Stimulated activated CD8-positive, alpha-beta memory T cell treated with anti-CD3 and anti-CD28 coated beads, Interleukin-7, amount 100 ng/mL, for 48 hours (primary cell): ENCODE measurements at places on chromosomes 1 and 21.

DNA sequence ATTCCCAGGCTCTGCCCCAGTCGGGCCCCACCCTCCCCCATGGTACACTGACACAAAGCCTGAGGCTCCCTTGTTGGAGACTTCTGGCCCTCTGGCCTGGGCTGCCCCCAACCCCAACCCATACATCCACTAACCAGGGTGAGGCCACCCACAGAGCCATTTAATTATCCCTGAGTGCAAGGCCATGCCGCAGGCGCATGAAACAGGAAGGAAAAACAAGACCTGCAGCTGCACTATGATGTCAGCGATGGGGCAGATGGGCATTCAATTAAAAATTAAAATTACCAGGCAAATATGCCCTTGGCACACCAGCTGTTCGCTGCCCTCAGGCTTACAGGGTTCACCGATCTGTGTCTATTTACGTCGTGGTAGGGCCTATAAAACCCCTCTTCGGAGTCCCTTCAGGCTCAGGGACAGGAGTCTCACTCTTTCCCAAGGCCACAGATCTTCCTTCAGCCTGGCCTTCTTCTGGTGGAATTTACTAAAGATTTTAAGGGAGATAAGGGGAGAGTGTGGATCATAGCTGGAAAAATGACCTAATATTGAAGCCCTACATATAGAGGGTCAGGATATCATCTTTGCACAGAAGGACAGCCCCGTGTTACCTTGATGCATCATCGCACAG lies 29.6 kb upstream of the RGS16 start:
- DNase-seq = no peak

DNA sequence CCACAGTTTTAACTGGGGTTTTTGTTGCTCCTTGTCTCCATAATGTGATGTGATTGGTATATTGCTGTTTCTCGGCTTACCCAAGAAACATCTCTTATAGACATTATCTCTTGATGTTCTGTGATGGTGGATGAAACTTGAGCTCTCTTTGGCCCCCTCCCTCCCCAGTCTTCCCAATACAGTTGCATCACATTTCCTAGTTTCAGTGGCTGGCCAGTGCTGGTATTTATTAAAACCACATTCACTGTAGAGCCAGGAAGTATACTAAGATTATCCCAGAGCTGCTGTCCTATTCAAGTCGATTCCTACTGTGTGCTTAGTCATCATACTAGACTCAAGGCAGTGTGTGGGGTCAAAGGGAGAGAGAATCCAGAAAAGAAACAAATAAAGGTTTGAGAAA lies 244.4 kb downstream of the KAZN start:
- DNase-seq = no peak

- DNase-seq = no peak
Measured at GRCh38 chr1:228338521-228339051, 68.0 kb downstream of the TRIM11 start.

DNA sequence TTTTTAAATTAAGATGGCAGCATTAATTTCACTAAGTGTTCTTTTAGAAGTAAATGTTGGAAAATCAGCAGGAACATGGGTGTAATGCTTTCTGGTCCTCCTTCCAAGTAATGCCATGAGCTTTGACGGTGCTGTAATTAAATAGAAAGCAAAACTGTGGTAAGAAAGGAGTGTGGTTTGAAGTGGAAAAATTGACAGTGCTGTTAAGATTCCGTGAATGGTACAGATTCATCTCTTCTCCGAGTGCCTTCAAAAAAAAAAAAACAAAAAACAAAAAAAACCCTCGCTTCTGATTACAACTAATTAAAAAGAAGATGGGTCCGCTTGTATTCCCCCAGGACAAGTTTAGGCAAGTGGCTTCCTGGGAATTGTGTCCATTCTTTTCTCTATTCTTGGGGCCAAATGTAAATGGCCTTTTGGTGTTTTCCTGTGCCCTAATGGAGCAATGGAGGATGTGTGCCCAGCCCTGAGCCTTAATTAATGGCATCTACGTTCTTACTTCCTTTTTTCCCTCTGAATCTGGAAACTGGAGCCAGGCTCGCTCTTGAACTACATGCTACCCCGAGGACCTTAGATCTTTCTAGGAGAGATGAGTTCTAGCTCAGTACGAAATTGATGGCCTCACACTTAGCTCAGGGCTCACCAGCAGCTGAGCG lies 5.1 kb downstream of the LMO4 start:
- no peak for DNase-seq

GRCh38 chr1:23098463-23099170 lies 70.0 kb downstream of the LUZP1 start:
- DNase-seq = peak; percentile 18

DNA sequence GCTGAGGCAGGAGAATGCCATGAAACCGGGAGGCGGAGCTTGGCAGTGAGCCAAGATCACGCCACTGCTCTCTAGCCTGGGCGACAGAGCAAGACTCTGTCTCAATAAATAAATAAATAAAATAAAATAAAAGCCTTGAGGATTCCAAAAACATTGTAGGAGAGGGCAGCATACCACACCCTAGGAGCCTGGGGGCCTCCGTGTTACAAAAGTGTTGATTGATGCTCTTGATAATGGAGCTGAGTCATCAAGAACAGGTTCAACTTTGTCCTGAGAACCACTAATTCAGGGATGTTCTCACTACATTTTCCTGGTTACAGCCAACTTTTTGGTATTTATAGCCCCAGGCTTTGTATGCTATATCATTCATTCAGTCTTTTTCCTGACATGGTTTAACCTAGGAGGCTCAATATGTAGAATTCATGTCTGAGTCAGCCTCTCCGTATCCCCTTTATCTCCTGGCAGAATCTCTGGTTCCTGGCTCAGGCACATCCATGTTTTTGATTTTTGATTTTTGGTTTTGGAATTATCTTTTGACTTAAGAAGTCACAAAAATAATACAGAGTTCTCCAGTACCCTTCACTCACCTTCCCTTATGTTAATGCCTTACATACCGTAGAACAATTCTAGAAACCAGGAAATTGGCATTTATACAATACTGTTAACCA lies 69.4 kb downstream of the LRRC8D start:
- no peak for DNase-seq

DNA sequence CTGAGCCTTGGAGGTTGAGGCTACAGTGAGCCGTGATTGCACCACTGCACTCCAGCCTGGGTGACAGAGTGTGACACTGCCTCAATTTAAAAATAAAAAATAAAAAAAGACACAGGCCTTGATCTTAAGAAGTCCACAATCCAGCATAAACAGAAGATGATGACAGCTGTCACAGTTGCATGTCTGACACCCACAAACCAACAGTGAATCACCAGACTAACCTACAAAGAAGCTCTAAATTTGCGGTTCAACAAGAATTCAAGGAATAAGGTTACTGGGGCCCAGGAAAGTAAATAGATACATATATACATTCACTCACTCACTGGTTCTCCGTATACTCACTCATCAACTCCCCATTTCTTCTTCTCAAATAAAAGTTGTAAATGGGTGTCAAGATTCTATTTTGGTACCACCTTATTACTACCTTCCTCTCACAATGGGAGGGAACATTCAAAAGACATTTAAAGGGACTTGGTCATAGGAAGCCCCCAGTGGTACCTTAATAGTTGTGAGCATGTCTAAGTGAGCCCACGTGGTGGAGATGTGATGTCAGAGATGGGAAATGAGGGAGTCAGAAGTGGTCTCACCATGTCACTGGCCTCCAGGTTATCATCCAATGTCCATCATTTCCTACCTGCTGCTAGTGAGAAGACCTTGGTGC lies 66.9 kb upstream of the PRDX6 start:
- no peak for DNase-seq

- DNase-seq = peak; percentile 69
Measured at GRCh38 chr1:203287109-203287893, 18.0 kb upstream of the BTG2 start.

DNA sequence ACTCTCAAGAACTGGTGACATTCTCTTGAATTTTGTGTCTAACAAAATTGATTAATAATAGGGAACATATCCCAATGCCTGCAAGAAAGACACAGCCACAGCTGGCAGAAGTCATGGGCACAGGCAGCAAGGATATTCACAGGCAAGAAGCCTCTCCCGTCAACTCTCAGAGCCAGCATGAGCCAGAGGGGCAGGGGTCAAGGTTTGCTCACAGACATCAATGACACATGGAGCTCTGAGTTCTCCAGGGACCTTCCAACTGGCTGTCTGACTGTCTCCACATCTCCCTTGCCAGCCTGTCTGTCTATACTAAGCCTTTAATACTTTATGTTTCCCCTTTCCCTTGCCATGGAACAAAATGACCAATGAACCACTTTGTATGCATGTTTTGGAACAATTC lies 101.5 kb upstream of the RAB4A start:
- no peak for DNase-seq

DNA sequence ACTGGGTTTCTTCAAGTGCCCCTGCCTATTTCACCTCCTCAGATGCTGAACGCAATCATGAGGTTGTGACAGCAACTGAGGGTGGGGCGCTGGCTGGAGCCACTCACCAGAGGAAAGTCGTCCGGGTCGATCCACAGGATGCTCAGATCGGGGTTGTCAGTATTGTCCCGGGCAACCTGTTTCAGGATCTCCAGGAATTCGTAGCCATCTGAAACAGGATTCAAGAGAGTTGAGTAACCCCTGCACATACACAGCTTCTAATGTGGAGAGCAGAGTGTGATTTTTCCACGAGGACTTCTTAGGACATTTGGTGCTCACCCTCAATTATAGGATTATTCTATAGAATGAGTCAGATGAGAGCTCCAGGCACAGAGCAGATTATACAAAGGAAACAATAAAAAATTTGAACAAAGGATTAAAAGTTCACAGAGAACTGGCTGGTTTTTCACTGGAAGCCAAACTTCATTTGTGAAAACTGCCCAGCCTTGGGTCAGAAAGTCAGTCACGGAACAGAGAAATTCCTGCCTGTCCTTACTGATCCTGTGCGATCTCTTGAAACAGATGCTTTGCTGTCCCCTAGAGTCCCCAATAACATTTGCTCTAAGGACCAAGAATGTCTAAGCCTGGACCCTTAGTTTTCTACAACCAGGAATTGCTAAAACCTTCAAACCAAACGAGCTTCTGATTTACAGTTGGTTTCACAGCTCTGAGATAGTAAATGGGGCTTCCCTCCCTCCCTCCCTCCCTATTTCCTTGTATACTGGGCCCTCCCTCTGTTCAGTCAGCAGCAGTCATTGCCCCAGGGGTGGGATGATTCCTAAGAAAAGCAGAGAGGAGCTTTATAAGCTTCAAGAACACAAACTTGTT lies 63.2 kb downstream of the CASQ2 start:
- no peak for DNase-seq

DNA sequence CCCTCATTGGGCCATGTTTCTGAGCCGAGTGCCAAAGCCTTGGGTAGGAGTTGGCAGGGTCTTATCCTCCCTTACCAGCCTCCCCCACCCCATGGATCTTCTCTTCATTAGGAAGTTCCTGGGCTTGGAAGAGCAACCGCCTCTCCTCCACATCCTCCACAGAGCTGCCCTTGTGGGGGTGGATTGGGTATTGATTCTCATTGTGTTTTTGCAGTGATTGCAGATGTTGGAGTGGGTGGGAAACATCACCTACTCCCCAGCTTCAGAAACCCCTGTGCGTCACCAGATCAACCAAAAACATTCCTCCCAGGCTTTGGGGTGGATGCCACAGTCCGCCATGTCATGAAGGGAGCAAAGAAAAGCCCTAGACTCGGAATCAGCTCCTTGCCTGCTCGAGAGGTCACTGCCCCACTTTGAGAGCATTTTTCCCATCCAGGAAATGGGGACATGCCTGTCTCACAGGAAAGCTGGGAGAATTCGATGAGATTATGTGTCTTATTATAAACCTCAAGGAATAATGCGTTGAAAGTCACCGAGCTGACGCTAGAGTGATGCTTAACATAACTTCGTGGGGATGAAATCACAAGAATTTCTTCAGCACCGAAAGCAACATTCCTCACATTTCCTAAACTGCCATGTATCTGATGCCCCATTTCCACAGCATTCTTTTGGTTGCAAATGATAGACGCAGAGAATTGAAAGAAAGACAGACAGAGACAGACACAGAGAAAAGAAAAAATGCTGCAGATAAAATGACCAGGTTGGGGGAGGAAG lies 44.7 kb upstream of the ZBTB40 start:
- no peak for DNase-seq

DNA sequence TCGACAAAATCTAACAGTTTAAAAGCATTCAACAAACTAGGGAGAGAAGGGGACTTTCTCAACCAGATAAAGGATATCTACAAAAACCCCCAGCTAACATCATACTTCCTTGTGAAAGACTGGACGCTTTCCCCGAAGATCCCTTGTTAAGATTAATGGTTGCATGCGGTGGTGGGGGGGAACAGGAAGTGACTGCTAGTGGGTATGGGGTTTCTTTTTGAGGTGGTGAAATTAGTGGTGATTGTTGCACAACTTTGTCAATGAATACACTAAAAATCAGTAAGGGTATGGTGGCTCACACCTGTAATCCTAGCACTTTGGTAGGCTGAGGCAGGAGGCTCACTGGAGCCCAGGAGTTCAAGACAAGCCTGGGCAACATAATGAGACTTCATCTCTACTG lies 26.9 kb upstream of the EYA3 start:
- peak; percentile 20 for DNase-seq

DNA sequence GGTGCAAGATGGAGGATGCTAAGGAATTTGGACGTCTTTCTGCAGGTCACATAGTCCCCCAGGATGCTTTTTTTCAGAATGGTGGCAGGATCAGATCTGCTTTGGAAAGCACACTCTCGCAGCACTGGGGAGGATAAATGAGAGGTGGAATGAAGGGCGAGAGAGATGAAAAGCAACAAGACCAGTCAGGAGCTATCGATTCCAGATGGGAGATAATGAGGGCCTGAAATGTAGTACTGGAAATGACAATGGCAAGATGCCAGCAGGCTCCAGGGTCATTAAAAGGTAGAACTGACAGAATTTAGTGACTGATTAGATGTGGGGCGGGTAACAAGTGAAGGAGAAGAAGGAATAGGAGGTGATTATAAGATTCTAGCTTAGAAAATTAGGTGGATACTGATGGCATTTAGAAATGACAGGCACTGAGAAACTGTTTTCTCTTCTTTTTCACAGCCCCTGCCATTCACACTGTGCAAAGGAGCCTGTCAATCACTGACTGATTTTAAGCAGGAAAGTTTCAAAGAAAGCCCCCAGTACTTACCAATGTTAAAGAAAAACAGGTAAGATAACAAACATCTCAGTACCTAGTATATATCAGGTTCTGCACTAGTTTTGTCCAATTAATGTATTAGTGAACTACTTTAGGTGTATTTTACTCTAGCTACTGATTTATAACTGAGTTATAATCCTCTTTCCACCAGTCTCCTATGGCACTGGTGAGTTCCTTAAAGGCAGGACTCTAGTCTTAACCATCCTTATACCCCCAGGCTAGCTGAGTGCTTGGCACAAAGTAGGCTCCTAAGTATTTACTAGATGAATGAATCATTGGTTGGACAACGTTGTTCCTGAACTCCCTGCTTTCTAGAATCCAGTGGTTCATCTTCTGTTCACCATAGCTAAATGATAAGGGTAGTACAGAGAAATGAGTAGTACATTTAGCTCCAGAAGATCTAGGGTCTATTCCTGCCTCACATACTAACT lies 9.2 kb downstream of the PIGM start:
- DNase-seq = no peak

- no peak for DNase-seq
Measured at GRCh38 chr1:244450597-244451538, 841 bp downstream of the ADSS2 start.
